Fibroblast of skin of right biceps (primary cell): ENCODE measurements at places on chromosomes 5 and 9.
A peak's percentile ranks its signal among the peaks of the same experiment; 100 is the strongest.

GRCh38 chr5:141328231-141328630 is 2.1 kb upstream of the PCDHGA1 start:
- no peak for DNase-seq

GRCh38 chr5:63053019-63053638 is 474.5 kb downstream of the LRRC70 start:
- DNase-seq = no peak

GRCh38 chr5:35153375-35153932 is 76.8 kb downstream of the PRLR start:
- DNase-seq = no peak

DNA sequence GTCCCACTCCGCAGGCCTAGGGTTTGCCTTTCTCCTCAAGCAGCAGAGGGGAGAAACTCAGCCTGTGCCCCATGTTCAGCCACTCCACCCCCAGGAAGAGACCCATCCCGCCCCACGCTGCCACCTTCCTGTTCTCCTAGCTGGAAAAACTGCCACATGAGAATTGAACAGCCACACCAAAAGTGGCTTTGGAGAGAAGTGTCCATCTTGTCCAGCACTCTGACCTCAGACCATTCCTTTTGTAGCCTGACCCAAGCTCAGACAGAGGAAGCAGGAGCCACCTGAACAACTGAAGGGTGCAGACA is 8.3 kb upstream of the SLC25A48 start:
- DNase-seq = no peak

DNA sequence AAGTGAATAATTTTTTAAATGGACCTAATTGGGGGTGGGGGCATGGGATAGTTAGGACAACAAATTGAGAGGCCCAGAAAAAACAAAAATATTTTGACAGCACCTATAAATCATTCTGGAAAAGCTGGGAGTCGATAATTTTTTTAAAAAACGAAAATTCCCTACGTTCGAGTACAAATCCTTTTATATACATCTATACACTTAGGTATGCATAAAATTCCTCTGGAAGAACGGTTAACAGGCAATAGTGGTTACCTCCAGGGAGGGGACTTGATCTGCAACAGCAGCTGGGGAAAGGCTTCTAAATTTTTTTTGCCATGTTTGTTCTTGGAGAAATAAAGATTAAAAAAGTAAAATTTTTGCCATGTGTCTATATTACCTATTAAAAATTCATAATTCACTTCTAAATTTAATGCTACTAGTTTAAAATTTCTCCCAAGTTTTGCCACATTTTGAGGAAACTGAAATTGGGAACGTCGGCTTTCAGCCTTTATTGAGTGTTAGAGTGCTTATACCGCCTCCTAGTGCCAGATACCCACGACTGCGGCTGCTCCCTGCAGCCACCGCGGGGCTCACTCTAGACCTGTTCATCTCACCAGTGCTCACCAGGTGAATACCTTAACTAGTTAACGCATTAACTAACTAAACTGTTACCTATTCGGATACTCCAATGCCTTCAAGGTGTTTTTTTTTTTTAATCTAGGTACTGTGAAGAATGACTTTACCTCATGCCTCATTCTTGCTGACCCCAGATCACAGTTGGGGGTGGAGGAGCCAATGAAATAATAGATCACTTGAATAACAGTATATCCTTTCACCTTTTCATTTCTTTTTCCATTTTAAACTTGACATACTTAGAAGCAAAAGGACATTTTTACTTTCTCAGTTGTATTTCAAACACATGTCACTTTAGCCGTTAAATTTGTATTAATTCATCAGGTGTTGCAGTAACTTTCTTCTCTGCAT is 1.8 kb upstream of the BHMT start:
- no peak for DNase-seq

GRCh38 chr5:91361055-91361701 is 21.9 kb downstream of the ARRDC3 start:
- DNase-seq = peak; percentile 34

DNA sequence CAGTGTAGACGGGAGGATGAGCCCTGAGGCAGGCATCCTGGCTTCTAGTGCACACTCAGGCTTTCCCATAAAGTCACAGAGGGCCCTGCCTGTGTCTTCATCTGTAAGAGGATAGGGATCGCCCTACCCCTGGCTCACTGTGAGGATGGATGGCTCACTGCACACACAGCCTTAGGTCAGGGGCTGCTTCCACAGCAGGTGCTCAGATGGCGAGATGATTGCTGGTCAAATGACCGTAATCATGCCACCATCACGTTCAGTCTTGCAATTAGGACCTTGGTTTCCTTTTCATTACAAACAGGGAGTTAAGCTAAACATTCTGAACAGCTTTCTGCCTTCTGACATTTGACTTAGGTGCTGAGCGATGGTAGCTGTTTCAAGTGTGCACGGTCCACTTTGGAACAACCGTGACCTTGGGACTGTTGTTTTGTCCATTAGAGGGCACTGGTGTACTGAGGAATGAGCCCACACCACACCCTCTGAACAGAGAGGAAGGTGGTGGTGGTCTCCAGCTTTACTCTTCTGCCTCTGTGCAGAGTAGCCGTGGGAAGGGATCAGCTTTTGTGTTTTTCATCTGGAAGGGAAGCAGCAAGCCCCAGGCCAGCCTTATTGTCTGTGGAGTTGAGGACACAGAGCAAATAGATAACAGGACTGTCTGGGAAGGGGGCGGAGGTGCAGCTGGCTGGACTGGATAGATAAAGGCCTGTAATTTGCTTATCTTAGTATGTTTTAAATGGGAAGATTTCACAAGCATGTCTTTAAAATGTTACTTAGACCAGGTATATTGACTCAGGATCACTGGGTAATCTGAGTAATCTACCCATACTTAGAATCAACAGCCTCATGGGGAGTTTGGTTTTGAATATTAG is 183.1 kb downstream of the TRIO start:
- no peak for DNase-seq

DNA sequence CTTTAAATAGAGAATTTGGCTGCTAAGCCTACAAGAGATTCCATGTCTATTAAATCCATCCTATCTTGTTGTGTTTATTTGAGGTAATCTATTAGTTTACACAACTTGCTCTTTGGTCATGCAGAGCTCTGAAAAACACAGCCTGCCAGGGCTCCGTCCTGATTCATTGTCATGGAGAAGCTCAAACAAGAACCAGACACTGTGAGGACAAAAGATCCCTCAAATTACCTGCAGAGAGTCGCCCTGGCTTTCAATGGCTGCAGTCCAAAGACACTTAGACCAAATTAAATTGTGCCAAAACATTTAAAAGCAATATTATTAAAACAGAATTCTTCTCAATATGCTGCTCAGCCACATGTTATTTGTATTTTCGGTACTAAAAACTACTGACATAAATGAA is 60.1 kb downstream of the CDH18 start:
- DNase-seq = no peak

GRCh38 chr9:91138760-91139159 is 223.0 kb downstream of the AUH start:
- peak; percentile 52 for DNase-seq

GRCh38 chr9:137461663-137462395 is 2.7 kb upstream of the NSMF start:
- no peak for DNase-seq

- DNase-seq = peak; percentile 72
Observed at GRCh38 chr9:21110708-21111576, 30.7 kb downstream of the IFNW1 start.

DNA sequence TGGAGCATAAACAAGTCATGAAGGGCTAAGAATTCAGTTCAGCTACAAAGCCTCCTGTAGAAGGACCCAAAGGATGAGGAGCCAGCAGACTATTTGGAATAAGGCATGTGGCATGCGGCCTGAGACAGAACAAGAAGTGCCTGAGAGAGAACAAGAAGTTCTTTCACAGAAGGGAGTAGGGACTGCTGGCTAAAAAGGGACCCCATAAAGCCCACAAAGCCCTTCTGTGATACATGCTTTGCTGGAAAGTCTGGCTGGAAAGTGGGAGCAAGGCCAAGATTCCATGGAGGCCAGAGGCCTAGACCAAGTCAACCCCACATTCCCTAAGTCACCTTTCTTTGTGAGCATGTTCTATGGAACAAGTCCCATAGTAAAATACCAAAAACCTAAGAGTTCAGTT is 35.9 kb upstream of the UBAP2 start:
- DNase-seq = no peak

DNA sequence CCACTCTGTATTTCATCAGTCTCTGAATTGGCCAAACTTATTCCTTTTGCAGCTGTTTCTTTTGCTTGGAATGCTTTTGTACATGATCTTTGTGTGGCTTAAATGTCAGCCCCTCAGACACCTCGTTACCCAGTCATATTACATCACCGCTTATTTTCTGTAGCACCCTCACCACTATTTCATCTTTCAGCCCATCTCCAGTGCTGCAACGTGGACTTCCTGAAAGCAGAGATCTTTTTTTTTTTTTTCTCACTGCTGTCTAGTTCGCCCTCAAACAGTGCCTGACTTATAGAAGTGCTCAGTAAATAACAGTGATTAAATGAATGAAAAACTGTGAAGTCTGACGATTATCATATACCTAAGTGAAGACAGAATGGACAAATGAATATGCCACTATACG is 835 bp downstream of the SRA1 start:
- DNase-seq = peak; percentile 37

GRCh38 chr5:133728475-133728874 is 116.1 kb upstream of the FSTL4 start:
- no peak for DNase-seq

DNA sequence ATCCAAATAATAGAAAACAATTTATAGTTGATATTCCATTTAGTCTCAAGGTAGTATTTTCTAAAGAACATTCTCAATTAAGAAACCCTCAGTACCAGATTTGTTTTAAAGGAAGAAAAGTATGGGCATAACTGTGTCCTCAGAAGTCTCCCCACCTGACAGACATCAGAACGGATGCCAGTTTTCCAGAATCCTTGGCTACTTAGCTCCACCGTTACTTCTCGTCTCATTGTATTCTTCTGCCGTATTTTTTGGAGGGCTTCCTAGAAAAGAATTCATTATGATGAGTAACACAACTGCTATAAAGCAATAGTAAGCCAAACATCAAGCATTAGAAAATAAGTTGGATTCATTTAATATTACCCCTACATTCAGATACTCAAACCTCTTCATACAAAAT is 67.8 kb downstream of the DROSHA start:
- no peak for DNase-seq

- no peak for DNase-seq
Observed at GRCh38 chr5:180138214-180138975, 66.8 kb upstream of the RNF130 start.
